CD8-positive, alpha-beta T cell (primary cell): ENCODE measurements at places on chromosomes 7 and 10.

GRCh38 chr7:130941322-130942210, 207.6 kb upstream of the KLF14 start:
- DNase-seq, result no peak

DNA sequence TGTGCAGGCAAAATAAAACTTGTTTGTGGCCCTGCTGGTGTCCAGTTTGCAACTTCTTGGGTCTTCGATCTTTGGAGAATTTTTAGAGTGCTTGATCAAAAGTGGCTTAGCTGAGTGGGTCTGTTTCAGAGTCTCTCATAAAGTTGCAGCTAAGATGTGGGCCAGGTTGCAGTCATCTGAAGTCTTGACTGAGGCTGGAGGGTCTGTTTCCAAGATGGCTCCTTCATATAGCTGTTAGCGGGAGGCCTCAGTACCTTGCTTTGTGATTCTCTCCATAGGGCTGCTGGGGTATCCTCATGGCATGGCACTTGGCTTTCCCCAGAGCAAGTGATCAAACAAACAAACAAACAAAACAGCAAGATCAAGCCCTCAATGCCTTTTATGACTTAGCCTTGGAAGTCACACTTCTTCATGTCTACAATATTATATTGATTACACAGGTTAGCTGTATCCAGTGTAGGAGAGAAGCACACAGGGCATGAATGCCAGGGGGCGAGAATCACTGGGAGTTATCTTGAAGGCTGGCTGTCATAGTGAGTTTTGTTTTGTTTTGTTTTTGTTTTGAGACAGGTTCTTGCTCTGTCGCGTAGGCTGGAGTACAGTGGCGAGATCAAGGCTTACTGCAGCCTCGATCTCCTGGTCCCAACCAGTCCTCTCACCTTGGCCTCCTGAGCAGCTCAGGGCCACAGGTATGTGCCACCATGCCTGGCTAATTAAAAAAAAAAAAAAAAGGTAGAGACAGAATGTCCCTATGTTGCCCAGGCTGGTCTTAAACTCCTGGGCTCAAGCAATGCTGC, 10.2 kb downstream of the CYP26A1 start:
- no peak for DNase-seq

DNA sequence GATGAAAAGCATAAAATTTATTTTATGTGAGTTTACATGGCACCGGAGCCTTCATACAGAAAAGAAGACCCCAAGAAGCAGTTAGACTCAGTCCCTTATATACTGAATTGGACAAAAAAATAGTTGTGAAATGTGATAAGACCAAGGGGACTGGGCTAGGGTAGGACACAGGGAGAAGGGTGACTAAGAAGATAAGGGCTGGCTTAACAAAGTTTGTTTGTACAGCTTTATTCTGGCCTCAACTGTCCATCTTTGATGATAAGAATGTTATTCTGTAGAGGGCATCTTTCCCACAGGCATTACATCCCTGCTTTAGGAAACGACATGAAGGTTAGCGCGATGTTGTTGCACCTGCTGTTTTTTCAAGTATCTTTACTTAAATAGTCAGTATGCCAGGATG, 86.5 kb downstream of the SEC61G start:
- no peak for DNase-seq

GRCh38 chr10:63464402-63465292, 1.1 kb downstream of the JMJD1C start:
- DNase-seq, result no peak

- DNase-seq, result no peak
Observed at GRCh38 chr10:4281190-4281825, 496.3 kb upstream of the KLF6 start.

GRCh38 chr10:60644436-60645130, 133.7 kb upstream of the CDK1 start:
- DNase-seq, result no peak
